ENCODE measurements at places on chromosomes 6 and 20.

- no peak for DNase-seq
These were observed 13.3 kb downstream of the EZR start for GRCh38 chr6:158805698-158806377.

DNA sequence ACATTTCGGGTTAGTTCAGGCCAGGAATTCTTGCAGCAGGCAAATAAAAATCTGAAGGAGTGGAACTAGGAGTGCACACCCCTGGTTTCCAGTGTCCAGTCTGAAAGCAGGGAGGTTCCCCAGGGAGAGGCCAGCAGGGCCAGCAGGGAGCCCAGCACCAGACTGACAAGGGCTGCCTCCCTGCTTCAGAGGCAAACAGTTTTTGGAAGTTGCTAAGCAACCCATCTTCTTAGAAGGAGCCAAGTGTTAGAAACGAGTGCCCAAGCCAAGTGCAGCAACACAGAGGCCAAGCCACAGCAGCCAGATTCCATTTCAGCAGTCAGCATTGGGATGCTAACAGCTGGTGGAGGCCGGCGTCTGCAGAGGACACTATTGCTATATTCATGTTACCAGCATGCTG, 179.1 kb downstream of the SYNDIG1 start:
- peak; percentile 32 for DNase-seq

DNA sequence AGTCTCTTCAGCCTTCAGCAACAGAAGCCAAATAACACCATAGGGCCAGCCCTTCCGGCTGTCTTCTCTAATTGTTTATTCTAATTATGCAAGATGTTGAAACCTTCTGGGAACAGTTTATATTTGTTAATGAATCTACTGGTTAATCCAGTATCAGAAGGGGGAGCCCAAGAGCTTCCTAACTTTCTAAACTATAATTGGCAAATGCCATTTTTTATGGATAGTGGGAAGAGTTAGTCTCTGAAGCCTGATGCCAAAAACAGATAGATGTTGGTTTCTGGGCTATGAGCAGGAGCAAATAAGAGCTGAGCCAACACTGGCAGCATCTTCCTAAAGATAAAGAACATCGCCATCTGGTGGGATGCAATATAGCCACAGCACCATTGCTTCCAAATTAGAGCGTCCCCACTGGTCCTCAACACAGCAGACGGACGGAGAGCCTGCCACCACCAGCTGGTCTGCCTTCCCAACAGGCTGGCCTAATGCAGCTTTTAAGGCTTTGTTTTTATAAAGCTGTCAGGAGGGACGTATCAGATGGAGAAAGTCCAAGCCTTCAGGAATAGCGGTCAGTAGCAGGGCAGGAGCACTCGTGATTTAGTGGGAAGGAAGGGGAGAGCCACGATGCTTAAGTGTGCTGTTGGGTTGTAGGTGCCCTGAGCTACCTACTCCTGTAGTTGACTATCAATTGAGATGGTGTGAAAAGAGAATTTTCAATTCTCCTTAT, 118.8 kb downstream of the RALGAPA2 start:
- peak; percentile 89 for DNase-seq

- DNase-seq = no peak
These were observed 68.2 kb downstream of the C6orf52 start for GRCh38 chr6:10626154-10626741.

DNA sequence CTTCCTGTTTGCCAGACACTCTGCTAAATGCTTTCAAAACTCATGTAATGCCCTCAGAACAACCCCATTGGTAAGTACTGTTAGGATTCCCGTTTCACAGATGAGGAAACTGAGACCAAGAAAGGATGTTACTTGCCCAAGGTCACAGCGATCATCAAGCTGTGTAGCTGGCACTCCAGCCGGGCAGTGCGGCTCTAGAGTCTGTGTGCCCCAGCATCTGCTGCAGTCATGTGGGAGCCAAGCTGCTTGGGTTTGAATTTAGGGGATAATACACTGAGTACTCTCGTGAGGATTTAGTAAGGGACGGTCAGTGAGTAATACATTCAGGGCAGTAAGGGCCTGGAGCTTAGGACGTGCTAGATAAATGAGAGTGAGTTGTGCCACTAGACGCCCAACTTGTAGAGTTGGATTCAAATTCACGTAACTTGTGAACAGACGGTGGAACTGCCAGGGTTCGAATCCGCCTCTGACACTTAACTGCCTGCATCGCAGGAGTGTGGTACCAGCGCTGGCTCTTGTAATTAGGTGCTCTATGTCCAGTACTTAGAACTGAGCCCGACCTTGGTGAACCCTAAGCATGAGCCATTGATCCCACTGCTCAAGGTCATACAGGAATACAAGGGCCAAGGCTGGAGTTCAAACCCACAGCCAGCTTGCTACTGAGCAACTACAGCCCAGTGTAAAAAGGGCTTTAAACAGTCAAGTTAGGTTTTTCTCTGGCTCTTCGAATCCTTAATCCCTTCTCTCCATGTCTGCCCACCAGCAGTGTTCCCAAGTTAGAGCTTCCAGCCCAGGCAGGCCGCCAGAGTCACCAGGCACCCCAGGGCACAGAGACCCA, 70.2 kb downstream of the EYA2 start:
- no peak for DNase-seq

DNA sequence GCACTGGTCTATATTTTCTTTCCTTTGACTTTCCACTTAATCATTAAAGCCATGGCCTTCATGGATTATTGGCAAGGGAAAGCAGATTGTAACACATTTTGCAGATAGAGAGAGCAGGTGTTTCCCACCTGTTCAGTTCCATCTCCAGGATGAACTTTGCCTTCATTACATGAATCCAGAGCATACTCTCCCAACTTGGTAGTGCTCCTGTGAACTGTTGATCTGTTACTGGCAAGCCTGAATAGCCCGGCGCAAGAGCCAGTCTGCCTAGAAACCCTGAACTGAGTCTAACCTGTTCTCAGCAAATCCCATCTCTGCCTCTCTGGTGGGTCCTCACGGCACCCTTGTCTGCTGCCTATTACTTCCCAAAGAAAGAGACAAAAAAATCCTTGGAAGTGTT, 210.3 kb downstream of the PLCB1 start:
- no peak for DNase-seq

DNA sequence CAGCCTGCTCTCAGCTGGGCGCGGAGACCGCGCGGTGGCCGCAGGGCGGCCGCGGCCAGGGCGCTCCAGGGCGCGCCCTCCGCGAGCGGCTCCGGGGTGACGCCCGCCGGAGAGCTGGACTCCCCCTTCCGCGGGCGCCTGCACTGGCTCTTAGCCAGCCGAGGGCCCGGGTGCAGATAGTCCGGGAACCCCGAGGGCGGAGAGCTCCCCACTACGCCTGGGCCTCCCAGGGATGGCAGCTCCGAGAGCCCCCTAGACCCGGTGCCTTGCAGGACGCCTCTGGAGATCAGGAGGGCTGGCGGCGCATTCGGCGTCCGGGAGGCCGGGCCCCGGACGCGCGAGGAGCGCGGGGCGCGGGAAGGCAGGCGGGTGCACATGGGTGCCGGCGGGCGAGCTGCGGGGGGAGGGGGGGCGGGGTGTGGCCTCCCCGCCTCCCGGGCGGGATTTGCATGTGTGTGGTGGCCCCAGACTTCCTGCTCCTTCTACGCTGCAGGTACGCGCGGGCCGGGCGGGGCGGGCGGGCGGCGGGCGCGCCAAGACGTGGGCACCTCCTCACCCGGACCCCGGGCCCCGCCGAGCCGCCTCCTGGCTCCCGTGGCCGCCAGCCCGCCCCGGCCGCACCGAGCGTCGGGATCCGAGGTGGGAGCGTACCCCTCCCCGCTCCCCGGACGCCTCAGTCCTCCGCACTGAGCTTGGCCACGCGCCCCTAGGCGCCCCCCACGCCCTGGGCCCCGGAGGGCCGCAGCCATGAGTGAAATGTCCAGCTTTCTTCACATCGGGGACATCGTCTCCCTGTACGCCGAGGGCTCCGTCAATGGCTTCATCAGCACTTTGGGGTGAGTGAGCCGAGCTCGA, at the start of gene ITPR3:
TSS of gene ITPR3 (plus strand) at position 467 of the 855 bp plus-strand sequence. CDS start at position 748, 281 bp downstream.
- DNase-seq = peak; percentile 30

All from fibroblast of lung (primary cell).